DND-41 (cell line): ENCODE measurements at places on chromosomes 16 and 17.
A peak's percentile ranks its signal among the peaks of the same experiment; 100 is the strongest.

GRCh38 chr17:82633343-82633742 is 14.9 kb downstream of the WDR45B start:
- H3K4me1 ChIP-seq, result no peaks in the 10 kb centered on the region
- H3K4me3 ChIP-seq, result no peak overlapping the region
- H3K27me3 ChIP-seq, result no peaks in the 10 kb centered on the region
- peaks cover 60% of the 10 kb centered on the region for H3K36me3 ChIP-seq

GRCh38 chr17:48642059-48642842 is 16.1 kb upstream of the HOXB9 start:
- H3K4me1 ChIP-seq, result no peaks in the 10 kb centered on the region
- no peak overlapping the region for H3K27ac ChIP-seq
- DNase-seq, result no peak
- H3K36me3 ChIP-seq, result no peaks in the 10 kb centered on the region
- peaks cover 42% of the 10 kb centered on the region for H3K27me3 ChIP-seq
- H3K4me3 ChIP-seq, result no peak overlapping the region

DNA sequence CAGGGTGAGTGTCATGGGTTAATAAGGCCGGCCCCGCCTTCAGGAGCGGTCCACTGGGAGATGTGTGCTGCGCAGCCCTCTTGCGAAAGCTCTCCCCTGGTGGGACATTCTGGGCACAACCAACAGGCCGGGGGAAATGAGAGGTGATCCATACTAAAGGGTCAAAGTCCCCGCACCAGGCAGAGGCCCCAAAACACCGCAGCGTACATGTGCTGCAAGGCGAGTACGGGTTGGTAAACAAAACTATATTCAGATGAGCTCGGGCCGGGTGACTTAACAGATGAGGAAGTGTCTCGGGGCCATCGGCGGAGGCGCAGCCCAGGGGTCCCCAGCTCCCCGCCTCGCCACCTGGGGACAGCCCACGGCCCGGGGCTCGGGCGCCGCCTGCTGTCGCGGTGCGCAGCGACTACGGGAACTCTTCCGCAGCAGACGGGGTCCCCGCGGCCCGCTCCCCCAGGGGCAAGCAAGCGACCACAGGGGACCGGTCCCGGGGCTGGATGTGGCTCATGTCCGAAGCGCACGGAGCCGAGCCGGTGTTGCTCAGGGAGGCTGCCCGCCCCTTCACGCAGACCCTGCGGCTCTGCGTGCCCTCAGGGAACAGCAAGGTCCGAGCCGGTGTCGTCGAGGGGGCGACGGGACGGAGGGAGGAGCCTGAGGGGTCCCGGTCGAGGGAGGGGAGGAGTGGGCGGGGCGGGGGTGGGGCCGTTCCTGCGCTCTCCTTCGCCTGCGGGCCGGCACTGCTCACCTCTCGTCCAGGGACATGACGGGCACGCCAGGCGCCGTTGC is at the start of gene RAB37:
TSS of gene RAB37 (plus strand) at position 744 of the 786 bp plus-strand sequence. CDS start at position 761, 17 bp downstream.
- no peaks in the 10 kb centered on the region for H3K27me3 ChIP-seq
- H3K4me3 ChIP-seq, result peak within 1 kb of the TSS; percentile 25
- H3K4me1 ChIP-seq, result peaks cover 52% of the 10 kb centered on the region
- H3K27ac ChIP-seq, result peak within 1 kb of the TSS; percentile 78
- H3K36me3 ChIP-seq, result no peaks in the 10 kb centered on the region
- DNase-seq, result peak; percentile 48

DNA sequence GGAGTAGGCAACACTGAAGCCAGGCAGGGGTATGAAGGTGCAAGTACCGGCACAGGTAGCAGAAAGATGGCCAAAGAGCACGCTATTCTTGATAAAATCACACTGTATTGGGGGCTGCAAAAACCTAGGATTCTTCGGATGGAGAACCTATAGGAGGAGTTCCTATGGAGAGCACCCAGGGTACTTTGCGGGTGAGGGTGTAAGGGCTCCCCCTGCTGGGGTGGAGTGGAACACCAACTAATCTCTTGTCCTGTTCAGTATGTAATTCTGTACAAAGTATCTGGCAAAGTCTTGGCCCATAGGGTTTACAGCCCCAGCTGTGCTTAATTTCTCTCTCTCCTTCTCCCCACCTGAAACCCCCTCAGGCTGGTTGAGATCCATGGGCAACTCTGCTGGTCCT is 393.1 kb upstream of the ASIC2 start:
- H3K4me3 ChIP-seq, result no peak overlapping the region
- peak; percentile 35 for DNase-seq
- H3K27me3 ChIP-seq, result no peaks in the 10 kb centered on the region
- H3K4me1 ChIP-seq, result no peaks in the 10 kb centered on the region
- H3K27ac ChIP-seq, result no peak overlapping the region

DNA sequence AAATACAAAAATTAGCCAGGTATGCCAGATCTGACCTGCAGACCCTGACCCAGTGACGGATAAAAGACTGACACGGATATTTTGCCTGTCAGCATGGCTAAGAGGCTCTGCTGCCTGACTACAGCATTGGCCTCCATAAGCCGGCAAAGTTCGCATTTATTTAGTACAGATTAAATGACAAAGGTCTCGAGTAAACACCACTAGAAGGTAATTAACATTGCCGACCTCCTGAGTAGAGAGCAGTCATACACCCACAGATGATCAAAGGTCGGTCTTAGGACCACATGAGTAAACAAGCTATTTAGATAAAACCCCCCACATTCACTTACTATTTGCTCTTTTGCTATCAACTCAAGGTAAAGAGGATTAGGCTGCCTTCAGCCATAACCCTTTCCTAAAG is 55.7 kb downstream of the KNOP1 start:
- no peak overlapping the region for H3K27ac ChIP-seq
- no peaks in the 10 kb centered on the region for H3K4me1 ChIP-seq

- peaks cover 3% of the 10 kb centered on the region for H3K27me3 ChIP-seq
- H3K4me3 ChIP-seq, result no peak overlapping the region
- no peaks in the 10 kb centered on the region for H3K36me3 ChIP-seq
Observed at GRCh38 chr17:1169221-1169928, 10.4 kb downstream of the ABR start.

- H3K27ac ChIP-seq, result no peak overlapping the region
- H3K27me3 ChIP-seq, result peaks cover 4% of the 10 kb centered on the region
- H3K4me1 ChIP-seq, result no peaks in the 10 kb centered on the region
- no peaks in the 10 kb centered on the region for H3K36me3 ChIP-seq
- no peak for DNase-seq
- H3K4me3 ChIP-seq, result no peak overlapping the region
Observed at GRCh38 chr16:82043680-82044584, 8.9 kb downstream of the HSD17B2 start.

GRCh38 chr16:24279982-24280515 is 23.9 kb downstream of the CACNG3 start:
- H3K36me3 ChIP-seq, result no peaks in the 10 kb centered on the region
- H3K27ac ChIP-seq, result no peak overlapping the region
- no peak overlapping the region for H3K4me3 ChIP-seq
- H3K27me3 ChIP-seq, result peaks cover 16% of the 10 kb centered on the region
- no peak for DNase-seq

DNA sequence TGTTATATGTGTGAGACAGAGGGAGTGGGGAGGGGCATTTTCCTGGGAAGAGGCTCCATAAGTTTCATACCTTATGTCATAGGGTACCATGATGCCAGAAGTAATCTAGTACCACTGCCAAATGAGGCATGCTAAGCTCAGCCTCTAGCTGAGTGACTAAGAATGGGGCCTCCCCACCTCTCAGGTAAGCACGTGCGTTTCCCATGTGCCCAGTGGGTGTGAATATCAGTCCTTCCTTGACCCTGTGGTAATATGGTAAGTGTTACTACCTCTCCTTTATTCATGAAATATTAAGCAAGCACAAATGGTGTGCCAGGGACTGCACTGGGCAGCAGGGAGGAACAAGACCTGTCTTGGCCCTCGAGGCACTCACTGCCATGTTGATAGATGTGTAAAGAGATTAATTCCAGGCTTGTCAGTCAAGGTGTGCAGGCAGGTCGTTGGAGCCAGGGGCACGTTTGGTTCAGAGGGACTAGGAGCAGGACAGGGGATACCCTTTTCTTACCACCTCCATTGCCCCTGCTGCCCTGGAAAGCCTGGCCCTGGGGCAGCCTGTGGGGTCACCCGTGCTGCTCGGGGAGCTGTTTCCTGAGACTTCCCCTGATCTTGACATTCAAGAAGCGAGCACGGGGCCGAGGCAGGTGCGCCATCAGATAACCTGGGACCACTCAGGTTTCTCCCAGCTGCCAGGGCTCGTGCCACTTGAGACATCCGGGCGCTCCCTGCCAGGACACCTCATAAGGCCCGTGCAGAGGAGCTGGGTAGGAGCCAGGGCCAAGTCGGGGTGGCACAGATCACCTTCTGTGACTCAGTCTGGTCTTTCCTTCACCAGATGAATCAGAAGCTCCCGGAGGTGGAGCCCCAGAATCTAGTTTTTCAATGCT is 8.8 kb downstream of the RSAD1 start:
- no peak overlapping the region for H3K27ac ChIP-seq
- H3K36me3 ChIP-seq, result peaks cover 36% of the 10 kb centered on the region
- no peak overlapping the region for H3K4me3 ChIP-seq
- no peaks in the 10 kb centered on the region for H3K4me1 ChIP-seq
- no peaks in the 10 kb centered on the region for H3K27me3 ChIP-seq

DNA sequence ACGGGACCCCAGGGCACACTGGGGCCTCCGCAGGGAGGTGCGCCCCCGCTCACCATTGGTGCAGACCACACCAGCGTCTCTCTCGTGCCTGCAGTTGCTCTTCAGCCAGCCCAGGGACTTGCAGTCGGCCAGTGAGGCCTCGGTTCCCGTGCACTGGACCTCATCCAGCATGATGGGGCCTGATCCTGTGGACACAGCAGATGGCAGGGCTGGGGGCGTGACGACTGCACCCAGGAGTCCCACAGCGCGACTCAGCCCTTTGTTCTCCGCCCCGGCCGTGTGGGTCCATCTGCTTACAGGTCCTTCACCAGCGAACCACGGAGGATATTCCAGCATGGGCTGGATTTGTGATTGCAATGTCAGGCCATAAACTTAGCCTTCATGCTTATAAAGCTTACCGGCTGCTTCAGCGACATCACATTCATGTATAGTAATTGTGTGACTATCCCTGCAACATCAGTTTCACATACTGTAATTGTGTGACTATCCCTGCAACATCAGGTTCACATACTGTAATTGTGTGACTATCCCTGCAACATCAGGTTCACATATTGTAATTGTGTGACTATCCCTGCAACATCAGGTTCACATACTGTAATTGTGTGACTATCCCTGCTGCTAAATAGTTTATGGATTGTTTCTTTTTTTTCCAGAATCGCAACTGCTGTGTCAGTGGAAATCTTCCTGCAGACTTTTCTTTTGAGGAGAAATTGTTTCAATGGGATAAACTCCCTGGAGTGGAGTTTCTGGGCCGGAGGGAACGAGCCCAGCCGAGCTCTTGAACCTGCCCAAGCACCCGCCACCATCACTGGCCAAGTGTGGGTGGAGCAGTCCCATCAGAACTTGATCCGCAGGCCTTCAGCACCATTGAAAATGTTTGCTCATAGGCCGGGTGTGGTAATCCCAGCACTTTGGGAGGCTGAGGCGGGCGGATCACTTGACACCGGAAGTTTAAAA is 4.8 kb downstream of the LGALS3BP start:
- H3K36me3 ChIP-seq, result peaks cover 74% of the 10 kb centered on the region
- DNase-seq, result no peak
- H3K4me1 ChIP-seq, result peaks cover 31% of the 10 kb centered on the region
- H3K4me3 ChIP-seq, result no peak overlapping the region
- no peaks in the 10 kb centered on the region for H3K27me3 ChIP-seq

GRCh38 chr16:78490847-78491246 is 391.4 kb downstream of the WWOX start:
- H3K4me3 ChIP-seq, result no peak overlapping the region
- no peak overlapping the region for H3K27ac ChIP-seq
- DNase-seq, result no peak
- H3K27me3 ChIP-seq, result no peaks in the 10 kb centered on the region
- no peaks in the 10 kb centered on the region for H3K4me1 ChIP-seq

DNA sequence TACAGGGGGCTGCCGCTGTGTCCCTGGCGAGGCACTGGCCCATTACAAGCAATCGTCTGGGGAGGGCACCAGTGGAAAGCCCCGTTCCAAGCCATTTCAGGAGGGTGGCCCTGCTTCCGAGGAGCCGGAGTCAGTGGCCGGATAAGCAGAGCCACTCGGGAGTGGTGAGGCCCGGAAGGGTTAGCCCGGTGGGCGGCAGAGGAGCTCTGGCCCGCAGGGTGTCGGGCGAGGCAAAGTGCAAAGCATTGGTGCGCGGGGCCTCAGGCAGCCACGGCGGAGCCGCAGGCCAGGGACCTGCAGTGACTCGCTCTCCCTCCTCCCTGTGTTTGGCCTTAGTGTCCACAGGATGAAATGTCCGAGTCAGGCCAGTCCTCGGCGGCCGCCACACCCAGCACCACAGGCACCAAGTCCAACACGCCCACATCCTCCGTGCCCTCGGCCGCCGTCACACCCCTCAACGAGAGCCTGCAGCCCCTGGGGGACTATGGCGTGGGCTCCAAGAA is 24.6 kb downstream of the NME3 start:
- H3K4me1 ChIP-seq, result no peaks in the 10 kb centered on the region
- peaks cover 78% of the 10 kb centered on the region for H3K36me3 ChIP-seq
- H3K4me3 ChIP-seq, result no peak overlapping the region
- H3K27ac ChIP-seq, result no peak overlapping the region
- no peaks in the 10 kb centered on the region for H3K27me3 ChIP-seq

- no peaks in the 10 kb centered on the region for H3K27me3 ChIP-seq
- H3K36me3 ChIP-seq, result no peaks in the 10 kb centered on the region
- no peaks in the 10 kb centered on the region for H3K4me1 ChIP-seq
Observed at GRCh38 chr16:14399378-14400284, 230.4 kb downstream of the PARN start.

- DNase-seq, result no peak
- no peak overlapping the region for H3K4me3 ChIP-seq
- H3K4me1 ChIP-seq, result no peaks in the 10 kb centered on the region
- no peaks in the 10 kb centered on the region for H3K36me3 ChIP-seq
Observed at GRCh38 chr17:76887802-76888201, 19.6 kb downstream of the MGAT5B start.

GRCh38 chr17:6098050-6098822 is 28.1 kb downstream of the WSCD1 start:
- H3K36me3 ChIP-seq, result no peaks in the 10 kb centered on the region
- H3K27me3 ChIP-seq, result peaks cover 14% of the 10 kb centered on the region
- H3K27ac ChIP-seq, result no peak overlapping the region

DNA sequence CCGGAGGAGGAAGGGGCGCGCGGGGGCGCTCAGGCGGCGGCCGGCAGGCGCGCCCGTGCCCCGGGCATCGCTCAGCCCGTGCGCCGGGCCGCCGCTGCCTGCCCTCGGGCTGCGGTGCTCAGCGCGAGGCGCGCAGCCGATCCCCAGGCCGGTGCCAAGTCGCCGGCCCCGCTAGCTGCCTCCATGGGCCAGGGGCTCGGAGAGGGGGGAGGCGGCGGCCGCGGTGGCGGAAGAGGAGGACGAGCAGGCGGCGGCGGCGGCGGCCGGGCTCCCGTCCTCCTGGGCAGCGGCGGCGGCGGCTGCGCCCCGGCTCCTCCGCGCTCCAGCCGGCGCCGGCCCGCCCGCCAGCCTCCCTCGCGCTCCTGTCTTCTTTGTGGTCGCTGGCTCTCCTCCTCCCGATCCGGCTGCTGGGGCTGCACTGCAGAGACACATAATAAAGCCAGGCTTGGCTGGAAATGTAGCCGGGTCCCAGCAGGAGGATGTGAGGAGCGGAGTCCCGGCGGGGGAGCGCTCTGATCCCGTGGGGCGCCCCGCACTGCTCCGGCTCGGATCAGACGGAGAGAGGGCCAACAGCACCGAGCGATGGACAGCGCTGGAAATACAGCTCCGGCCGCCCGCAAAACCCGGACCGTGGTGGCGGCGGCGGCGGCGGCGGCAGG is 889 bp upstream of the ZNF423 start:
- H3K4me3 ChIP-seq, result no peak overlapping the region
- no peaks in the 10 kb centered on the region for H3K36me3 ChIP-seq
- peaks cover 16% of the 10 kb centered on the region for H3K4me1 ChIP-seq
- no peak overlapping the region for H3K27ac ChIP-seq
